ENCODE measurements at places on chromosomes 2 and 18.

DNA sequence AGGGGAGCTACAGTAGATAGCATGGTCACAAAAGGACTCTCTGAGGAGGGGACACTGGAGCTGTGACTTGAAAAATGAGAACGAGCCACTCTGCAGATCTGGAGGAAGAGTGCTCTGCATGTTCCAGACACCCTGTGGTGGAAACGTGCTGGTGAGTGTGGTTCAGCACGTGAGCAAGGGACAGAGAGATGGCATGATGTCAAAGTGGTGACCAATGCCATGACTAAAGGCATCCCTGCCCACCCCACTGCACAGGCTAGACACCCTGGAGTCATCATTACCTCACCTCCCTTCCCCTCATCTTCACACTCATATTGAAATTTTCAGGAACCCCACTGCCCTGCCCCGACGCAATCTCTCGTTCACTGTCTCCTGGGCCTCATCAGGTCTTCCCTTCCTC, 56.5 kb downstream of the SLC4A5 start:
- DNase-seq: no peak

- DNase-seq: no peak
Observed at GRCh38 chr2:159201360-159202063, 85.0 kb downstream of the WDSUB1 start.

- no peak for DNase-seq
Observed at GRCh38 chr18:47296462-47296861, 45.0 kb upstream of the SKOR2 start.

- DNase-seq: no peak
Observed at GRCh38 chr2:233090879-233091278, 30.7 kb downstream of the INPP5D start.

DNA sequence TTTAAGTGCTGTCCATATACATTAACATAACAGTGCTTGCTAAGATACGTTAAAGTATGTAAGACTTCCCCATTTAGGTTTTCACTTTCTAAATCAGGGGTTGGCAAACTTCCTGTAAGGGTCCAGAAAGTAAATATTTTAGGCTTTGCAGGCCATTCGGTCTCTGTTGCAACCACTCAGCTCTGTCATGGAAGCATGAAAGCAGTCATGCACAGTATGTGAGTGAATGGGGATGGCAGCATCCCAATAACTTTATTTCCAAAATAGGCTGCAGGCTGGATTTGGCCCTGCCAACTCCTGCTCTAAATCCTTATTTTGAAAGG, 128.7 kb downstream of the PLA2R1 start:
- no peak for DNase-seq

GRCh38 chr2:55092439-55092838, 42.2 kb upstream of the RTN4 start:
- DNase-seq: no peak

GRCh38 chr2:213251618-213252017, 32.6 kb upstream of the SPAG16 start:
- DNase-seq: no peak

GRCh38 chr2:8525582-8526402, 156.1 kb upstream of the ID2 start:
- no peak for DNase-seq

DNA sequence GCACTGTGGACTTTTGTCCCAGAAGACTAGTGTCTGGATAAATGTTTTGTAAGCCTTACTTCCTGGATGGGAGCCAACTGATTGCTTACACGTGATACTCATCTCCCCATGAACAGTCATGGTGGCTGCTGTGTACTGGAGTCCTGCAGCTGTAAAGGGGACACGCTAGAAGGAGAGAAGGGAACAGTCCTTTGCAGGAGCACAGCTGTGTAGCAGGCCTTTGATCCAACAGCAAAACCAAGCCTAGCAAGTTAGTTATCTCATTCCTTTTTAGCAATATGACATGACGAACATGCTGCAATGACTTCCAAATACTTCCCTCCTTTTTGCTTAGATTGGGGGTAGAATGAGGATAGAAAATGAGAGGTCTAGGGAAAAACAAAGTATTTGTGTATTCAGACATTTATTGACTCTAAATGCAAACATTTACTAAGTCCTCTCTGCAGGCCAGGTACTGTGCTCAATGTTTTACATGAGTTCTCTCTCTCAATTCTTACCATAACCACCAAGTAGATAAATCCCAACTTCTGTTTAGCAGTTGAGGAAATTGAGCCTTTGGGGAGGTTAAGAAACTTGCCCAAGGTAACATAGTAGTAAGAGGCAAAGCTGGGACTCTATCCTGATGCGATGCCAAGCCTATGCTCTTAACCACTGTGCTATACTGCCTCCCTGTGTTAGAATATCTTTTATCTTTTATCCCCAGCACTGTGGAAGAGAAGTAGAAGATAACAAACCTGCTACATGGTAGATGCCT, 55.4 kb upstream of the CD28 start:
- DNase-seq: no peak

DNA sequence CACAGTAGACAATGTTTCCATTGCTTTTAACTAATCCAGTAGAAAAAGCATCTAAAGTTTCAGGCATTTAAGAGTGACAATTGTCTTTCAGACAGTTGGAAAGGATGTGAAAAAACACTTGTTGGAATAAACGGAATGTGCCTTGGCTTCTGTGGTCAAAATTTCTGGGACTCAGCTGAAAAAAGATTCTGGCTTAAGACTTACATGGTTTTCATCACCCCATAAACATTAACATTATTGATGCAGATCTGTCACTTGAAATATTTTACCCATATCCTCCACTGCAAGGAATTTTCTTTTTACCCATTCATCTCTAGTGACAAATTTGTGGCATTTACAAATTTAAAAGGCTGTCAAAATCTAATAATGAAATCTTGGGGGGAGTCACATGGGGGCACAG, 166.0 kb downstream of the SRBD1 start:
- DNase-seq: no peak

DNA sequence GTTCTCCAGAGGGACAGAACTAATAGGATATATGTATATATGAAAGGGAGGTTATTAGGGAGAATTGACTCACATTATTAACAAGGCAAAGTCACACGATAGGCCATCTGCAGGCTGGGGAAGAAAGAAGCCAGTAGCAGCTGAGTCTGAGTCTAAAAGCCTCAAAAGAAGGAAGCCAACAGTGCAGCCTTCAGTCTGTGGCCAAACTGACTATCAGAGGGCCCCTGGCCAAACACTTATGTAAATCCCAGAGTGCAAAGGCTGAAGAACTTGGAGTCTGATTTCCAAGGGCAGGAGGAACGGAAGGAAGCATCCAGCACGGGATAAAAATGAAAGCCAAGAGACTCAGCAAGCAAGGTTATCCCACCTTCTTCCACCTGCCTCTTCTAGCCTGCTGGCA, 108.0 kb upstream of the LDLRAD4 start:
- no peak for DNase-seq

- no peak for DNase-seq
Observed at GRCh38 chr18:1012775-1013174, 108.1 kb downstream of the ADCYAP1 start.

DNA sequence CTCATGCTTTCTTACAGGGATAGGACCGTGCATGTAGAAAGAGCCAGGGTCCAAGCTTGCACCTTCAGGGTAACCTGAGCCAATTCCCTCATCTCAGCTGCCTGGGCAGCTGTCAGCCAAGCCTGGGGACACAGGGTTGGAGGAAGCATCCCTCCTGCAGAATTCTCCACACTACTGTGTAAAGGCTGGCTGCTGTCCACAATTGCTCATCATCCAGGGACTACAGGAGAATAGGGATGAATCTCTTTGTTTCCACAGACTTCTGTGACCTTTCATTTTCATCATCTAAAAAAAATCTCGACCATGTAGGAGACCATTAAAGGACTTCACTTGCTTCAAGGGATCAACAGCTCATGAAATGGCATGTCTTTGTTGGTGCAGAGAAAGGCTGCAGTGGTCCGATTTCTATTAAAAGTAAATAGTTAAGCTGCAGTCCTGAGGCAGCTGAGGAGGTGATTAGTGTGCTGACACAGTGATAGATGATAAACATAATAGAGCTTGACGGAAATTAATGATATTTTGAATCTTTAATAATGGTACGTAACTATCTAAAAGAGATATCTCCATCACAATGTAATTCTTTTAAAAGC, 74.4 kb upstream of the COPS8 start:
- no peak for DNase-seq

GRCh38 chr2:142048581-142048980, 82.2 kb downstream of the LRP1B start:
- no peak for DNase-seq

GRCh38 chr2:49714454-49714853, 560.1 kb upstream of the FSHR start:
- DNase-seq: no peak

GRCh38 chr2:133130548-133131246, 437.6 kb downstream of the NCKAP5 start:
- no peak for DNase-seq

DNA sequence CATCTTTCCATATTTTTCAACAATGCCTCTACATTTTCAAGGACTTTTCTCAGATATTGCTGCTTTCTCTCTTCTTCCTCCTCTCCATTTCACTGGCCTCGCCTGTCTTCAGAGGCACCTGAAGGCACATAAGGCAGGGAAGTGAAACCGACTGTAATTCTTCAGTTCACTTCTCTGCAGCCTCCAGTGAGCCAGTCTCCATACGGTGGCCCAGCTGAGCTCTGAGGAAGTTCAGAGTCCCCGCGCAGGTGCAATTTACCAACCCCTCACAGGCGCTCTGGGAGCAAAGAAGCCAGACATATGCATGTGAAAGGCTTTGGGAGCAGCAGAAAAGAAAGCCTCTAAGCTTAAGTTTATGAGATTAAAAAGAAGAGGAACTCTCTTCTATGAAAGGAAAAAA, 12.4 kb downstream of the KLHL14 start:
- no peak for DNase-seq

Measured in glutamatergic neuron (in vitro differentiated cells).